CD4-positive, alpha-beta T cell treated with Interleukin-2 at 100 ng/mL for 4 hours (primary cell): ENCODE measurements at places on chromosomes 1 and 21.

DNA sequence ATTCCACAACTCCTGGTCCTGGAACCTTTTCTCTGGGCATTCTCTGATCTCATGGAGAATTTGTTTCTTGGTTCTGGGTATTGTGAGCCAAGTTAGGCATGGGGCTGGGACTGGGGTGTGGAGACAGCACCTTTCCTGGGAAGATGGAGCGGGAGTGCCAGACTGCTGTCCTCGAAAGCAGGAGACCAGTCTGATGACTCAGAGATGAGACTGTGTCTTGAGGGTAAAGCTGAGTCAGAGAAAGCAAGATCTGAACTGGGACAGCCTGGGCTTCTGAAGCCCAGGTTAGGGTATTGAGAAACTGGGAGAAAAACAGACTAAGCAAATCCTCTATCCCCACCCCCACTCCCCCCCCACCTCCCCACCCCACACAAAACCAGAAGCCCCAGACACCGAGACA lies 2.2 kb upstream of the KANK4 start:
- no peak for DNase-seq

DNA sequence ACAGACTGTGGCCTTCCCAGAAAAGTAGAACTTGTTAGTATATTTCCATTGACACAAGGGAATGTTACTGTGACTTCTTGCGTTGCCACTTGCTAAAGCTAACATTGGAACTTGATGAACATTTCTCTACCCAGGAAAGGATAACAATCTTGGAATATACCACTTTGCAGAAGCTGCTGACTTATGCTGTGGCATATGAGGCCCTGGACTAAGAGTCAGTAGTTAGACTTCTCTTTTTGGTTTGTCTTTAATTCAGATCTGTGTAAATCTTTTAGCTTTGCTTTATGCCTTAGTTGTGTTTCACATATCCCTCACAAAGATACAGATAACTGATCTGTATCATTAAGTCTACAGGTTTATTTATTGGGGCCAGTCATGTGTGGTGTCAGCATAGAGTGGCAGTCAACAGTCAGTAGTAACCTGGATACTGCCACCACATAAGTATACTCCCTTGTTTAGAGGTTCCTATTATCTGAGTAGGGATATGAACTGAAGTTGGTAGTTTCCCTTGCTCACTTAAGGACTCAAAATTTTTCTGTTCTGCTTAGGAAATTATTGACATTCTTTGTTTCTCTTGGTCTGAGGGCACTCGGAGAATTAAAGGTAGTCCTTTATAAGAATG lies 14.7 kb downstream of the RNF2 start:
- no peak for DNase-seq

DNA sequence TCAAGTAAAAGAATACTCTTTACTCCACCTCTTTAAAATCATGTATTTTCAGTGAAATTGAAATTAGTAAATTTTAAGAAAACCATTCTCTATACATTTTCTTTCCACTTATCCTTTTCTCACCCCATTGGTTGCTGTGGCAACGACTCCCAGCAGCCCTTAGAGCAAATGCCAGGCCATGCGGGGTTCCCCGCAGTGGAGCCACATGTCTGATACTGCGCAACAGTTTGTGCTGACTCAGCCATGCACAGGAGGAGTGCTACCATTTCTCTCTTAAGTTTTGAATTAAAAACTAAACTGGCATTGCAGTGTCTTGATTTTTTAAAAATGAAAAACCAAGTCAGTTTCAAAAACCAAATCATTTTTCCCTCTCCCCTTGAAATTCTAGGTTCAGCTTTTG lies 214.1 kb upstream of the L1TD1 start:
- no peak for DNase-seq

- no peak for DNase-seq
These were observed 420.9 kb upstream of the CAMK1G start for GRCh38 chr1:209162651-209163050.

DNA sequence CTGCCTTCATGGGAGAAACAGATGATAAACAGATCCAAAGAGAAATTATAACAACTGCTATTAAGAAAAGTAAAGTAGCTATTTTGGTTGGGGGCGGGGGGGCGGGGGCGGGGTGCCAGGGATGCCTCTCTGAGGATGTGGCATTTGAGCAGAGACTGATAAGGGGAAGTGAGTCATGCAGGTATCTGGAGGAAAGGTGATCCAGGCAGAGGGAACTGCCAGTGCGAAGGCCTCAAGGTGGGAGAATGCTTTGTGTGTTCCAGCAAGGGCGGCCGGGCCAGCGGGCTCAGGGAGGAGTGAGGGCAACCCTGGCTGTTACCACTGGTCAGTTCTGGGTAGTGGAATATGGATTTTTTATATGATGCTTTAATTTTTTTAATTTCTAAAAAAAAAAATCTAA lies 7.0 kb upstream of the TNFRSF1B start:
- peak; percentile 70 for DNase-seq

- DNase-seq: peak; percentile 20
These were observed 9.8 kb downstream of the LGR6 start for GRCh38 chr1:202203238-202204039.

DNA sequence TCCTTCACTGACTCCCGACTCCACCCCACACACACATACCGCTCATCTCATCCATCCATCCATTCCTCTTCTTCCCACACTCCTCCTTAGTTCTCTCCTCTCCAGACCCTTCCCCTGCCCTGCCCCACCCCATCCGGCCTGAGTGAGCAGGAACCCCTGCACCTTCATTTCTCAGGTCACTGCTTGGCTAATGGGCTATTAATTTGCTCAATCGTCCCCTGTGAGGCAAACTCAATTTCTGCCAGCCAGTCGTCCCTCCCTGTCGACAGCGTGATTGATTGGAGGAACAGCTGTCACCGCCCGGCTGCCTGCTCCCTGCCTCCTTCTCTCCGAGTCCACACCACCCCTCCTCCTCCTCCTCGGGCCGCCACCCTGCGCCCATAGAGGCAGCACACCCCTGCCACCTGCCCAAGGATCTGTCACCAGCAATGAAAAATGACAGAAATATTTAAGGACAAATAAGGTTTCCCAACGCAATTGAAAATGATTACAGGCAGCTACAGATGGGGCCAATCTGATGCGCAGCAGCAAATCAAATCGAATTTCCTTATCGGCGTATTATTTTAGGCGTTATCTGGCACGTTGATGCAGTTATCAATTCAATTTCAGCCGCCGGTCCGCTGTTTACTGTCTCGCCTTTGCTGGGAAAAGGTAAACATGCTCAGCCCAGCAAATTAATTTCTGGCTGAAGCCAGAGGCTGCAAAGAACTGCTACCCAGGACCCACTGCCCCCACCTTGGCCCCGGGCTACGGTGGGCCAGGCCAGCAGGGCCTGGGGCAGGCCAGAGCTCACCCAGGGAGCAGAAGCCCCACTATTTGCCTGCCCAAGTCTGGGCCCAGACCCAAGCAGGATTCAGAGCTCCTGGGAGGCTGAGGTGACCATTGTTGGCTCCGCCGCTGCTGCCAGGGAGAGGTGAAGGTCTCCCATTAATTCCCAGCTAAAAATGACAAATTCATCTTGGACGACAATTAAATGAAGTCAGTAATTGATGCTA lies 71.3 kb downstream of the TMEM53 start:
- DNase-seq: no peak

- no peak for DNase-seq
These were observed 193.7 kb upstream of the OLFM3 start for GRCh38 chr1:102190429-102190828.

DNA sequence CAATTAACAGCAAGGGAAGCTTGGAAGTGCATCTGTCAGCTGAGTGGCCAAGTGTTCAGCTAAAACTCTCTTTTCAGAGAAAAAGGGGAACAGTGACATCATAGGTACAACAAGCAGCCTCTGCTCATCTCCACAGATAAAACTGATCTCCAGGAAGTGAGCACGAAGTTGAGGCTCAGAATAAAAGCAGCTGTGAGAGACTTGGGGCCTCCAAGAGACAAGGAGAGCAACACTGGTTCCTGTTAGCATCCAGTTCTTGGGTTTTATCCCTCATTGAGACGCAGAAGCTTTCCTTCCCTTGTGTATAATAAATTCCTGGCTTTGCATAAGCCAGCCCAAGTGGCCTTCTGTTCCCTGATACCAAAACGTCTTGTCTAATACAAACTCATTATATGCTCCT lies 20.0 kb upstream of the CNN3 start:
- DNase-seq: no peak

GRCh38 chr1:163440090-163440489 lies 118.3 kb downstream of the NUF2 start:
- DNase-seq: no peak

DNA sequence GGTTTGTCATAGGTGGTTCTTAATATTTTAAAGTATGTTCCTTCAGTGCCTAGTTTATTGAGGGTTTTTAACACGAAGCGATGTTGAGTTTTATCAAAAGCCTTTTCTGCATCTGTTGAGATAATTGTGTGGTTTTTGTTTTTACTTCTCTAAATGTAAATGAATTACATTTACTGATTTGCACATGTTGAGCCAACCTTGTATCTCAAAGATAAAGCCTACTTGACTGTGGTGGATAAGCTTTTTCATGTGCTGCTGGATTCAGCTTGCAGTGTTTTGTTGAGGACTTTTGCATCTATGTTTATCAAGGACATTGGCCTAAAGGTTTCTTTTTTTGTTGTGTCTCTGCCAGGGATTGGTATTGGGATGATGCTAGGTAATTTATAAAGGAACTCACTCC lies 142.5 kb downstream of the PRDM2 start:
- DNase-seq: no peak

GRCh38 chr1:68010090-68010489 lies 40.3 kb downstream of the DIRAS3 start:
- no peak for DNase-seq
